ENCODE measurements at places on chromosomes 4 and X.

DNA sequence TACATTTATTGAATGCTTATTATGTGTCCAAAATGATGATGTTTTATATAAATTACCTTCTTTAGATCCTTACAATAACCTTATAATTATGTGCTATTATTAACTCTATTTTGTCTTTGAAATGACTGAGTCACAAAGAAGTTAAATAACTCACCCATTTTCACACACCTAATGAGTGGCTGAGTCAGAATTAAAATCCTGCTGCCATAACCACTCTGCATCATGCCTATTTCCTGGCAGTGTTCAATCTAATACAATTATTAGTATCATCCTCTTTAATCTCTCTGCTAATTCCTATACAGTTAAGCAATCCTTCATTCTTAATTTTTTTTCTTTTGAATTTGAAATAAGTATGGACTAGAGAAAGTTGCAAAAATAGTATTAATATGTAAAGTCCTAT, 342.9 kb downstream of the CFAP299 start:
- DNase-seq, result no peak

DNA sequence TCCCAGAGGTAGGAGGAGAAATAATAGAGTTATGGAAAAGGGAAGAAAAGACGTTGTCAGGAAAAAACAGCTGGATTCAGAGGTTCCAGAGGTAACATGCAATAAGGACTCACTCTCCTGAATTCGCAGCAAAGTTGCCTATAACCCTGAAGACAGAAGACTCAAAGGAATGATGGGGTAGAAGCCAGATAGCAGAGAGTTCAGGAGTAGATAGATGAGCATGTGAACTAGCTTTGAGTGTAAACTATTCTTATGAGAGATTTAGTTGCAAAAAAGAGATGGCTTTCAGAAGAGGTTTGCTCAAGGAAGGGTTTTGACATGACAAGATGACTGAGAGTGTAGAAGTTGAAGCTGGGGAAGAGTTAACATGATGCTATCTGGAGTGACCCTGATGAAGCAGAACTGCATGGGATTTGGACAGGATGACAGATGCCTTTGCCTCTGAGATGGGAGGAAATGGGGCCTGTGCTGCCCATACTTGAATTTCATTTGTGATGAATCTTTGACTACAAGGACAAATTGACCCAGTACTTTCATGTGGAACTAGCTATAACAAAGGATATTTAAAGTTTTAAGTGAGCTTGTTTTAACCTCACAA, 73.9 kb downstream of the AMELX start:
- DNase-seq, result no peak

DNA sequence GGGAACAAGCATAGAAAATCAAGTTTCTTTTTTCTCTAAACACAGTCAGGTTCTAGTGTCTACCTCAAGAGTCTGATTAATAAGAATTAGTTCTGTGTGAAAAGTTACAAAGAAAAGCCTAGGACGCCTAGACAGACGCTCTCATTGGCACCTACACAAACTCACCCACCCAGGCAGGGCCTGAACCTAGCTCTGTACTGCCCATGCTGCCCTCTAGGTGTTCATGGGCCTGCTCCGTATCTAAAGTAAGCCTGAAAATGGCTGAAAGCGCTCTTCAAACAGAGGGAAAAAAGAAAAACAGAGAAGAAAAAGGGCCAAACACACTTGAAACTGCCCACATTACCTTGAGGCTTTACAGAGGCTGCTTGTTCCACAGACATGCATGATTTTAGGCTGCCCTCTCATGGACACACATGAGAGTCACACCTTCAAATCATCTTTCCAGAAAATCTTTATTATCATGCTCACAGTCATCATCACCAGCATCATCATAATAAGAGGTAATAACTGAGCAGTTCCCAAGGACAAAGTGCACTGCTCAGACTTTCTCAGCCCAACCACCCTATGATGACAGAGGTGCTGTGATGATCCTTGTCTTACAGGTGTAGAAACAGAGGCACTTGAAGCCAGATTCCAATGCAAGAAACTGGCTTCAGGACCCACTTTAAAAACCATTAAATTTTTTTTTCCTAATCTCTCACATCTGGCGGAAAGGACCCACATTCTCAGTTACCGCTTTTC, 49.6 kb downstream of the MAP7D2 start:
- DNase-seq, result peak; percentile 48

GRCh38 chr4:122960611-122961000, 38.2 kb upstream of the NUDT6 start:
- no peak for DNase-seq

- DNase-seq, result no peak
Measured at GRCh38 chr4:167509551-167509950, 275.3 kb upstream of the SPOCK3 start.

GRCh38 chr4:64497491-64497890, 88.2 kb upstream of the TECRL start:
- DNase-seq, result no peak

DNA sequence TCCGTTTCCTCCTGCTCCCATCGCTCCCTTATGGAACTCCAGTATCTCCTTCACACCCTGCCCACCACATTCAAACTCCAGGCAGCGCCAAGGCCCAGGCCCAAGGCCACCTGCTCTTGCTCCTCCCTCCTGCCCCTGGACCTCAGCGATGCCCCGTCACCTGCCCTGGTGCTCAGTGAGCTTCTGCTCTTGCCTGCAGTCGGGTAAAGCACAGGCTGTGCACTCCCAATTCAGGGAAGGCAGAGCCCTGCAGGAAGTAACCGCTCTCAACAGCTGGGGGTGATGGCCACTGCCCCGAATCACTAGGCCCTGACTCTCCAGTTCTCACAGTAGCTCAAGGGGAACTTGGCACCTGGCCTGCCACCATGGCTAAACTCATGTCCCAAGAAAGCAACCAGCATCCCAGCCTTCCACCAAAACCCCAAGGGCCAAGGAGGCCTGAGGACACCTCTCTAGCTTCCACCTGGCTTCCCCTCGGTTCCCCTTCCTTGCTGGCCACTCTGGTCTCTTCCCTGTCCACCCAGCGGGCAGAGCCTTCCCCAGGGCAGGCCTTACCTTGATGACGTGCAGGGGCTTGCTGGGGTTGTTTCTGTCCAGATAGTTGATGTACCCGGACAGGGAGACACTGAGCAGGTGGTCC, 29.3 kb downstream of the WDR1 start:
- no peak for DNase-seq

GRCh38 chrX:50721764-50722521, 92.1 kb downstream of the SHROOM4 start:
- DNase-seq, result no peak

GRCh38 chr4:93187892-93188291, 640.7 kb upstream of the ATOH1 start:
- DNase-seq, result no peak

DNA sequence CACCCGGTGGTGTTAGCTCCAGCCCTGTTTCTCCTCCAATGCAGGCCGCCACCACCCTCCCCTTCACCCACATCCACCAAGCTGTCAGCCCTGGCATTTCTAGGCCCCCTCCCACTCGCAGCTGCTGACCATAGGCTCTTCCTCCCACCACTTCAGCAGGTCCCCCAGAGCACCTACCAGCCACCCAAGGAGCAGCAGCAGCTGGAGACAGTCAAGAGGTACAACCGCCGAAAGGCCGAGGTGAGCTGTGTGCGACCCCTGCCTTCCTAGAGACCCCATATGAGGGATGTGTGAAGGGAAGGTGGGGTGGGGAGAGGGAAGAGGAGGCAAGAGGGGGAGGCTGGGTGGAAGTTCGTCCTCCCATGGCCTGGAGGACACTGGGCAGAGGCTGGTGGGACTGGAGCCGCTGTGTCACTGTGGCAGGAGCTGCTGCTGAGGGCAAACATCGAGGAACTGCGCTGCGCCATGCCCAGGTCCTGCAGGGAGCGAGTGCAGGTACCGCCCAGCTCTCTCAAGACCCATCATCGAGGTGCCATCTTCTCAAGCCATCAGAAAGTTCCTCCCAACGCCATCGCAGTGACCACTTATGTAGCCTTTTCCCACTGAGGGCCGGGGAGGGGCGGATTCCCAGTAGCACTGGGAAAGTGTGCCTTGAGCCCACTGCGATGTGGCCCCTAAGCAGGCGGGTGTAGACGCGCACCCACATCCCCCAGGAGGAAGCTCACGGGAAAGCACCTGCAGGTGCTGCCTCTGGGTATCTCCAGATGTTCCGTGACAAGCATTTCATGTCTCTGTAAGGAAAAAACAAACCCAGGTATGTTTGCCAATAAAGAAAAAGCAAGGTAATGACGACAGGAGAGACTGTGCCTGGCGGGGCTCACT, 19.2 kb upstream of the RNF4 start:
- no peak for DNase-seq

DNA sequence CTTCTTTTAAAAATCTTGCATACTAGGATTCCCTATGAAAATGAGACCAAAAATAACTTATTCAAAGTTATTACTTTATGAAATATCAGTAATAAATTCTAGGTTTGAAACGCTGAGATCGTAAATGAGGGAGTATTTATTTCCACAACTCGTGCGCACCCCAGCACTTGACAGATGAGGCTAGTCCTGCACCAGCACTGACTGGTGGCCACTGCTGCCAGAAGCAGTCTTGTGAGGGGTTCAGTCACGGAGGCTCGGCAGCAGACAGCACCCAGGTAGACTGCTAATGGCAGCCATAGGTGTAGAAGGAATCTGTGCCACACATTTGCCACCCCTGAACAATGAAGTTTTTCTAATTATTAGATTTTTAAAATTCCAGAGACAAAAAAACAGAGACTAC, 248.7 kb downstream of the CAMK2D start:
- DNase-seq, result no peak

- DNase-seq, result no peak
Measured at GRCh38 chr4:66367043-66367660, 696.9 kb upstream of the EPHA5 start.

GRCh38 chrX:68868902-68869800, 40.3 kb downstream of the EFNB1 start:
- no peak for DNase-seq

DNA sequence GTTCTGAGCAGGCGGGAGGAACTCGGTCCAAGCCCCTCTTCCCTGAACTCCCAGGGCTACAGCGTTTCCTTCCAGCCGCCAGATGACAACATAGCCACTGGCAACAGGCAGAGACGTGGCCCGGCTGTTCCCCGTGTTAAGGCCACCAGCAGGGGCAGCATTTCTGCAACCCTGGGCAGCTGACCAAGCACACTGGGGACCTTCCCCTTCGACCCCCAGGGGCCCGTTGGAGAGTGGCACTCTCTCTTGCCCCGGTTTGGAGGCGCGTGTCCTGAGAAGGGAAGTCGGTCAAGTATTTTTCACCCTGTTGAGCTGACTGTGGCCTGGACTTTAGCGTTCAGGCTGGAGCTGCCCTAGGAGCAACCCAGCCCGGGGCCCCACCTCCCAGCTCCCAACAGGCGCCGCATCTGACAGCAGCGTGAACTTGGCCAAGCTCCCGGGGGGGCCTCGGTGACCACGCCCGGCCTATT, 37.6 kb downstream of the ZBTB49 start:
- no peak for DNase-seq

DNA sequence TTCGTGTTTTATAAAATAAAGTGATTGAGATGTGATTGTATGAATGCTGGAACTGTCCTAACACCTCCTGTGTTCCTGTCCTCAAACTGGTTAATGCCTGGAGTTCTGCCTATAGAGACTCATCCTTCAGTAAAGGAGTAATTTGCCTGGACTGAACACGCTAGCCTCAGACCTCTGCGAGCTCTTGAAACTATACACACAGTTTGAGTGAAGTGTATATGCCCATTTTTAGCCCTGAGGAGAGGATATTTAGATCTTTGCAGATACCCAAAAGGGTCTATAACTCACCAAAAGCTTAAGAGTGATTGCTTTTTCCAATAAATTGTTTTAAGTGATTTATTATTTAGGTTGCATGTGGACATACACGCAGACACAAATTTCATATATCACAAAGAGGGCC, 29.9 kb upstream of the STIM2 start:
- DNase-seq, result no peak

DNA sequence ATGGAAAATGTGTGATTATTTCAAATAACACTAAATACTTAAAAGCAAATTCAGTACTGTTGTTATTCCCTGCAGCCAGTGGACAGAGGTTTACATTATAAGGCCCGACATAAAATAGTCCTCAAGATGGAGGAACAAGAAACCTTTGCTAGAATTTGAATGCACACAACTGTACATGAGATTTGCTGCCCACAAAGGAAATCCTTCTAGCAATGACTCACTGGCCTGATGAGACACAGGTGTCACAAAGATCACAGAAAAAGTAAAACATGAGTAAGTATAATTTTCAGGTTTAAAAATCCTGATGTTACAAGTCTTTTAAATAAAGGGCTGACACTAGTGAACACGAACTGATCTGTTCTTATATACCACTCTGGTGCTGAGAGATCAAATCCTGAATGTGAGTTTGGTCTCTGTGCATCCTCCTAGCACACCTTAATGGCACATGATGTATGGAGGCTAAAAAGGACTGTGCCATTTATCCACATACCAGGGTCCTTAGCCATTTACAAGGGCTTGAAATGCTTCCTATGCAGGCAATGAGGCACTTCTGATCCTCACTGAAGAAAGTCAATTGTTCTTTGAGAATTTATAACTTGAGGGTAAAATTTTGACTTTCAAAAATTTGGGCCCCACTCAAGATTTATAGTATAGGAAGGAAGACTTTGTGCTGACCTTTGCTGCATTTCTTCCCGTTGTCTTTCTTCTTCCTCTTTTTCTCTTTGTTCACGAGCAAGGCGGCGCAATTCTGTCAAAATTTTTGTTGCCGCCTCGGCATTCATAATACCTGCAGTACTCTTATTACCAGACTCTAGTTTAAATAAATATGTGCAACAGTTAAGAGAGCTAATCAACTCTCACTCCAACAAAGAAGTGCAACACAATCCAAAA, 23.0 kb downstream of the MAP7D3 start:
- DNase-seq, result no peak

DNA sequence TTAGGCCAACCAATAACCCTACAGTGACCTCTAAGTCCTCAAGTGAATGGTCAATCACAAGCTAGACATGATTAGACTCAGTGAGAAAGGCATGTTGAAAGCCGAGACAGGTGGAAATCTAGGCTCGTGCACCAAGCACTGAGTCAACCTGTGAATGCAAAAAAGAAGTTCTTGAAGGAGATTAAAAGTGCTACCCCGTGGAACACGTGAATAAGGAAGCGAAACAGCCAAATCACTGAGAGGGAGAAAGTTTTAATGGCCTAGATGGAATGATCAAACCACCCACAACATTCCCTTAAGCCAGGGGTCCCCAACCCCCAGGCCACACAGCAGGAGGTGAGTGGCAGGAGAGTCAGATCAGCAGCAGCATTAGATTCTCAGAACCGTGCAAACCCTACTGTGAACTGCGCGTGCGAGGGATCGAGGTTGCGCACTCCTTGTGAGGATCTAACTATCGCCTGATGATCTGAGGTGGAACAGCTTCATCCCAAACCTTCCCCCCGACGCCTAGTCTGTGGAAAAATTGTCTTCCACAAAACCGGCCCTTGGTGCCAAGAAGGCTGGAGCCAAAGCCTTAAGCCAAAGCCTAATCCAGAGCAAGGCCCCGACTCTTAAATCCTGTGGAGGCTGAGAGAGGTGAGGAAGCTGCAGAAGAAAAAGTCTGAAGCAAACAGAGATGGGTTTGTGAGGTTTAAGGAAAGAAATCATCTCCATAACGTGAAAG, 19.5 kb upstream of the PDE6B start:
- no peak for DNase-seq

- DNase-seq, result no peak
Measured at GRCh38 chr4:147747787-147748454, 16.0 kb downstream of the ARHGAP10 start.

- peak; percentile 61 for DNase-seq
Measured at GRCh38 chrX:66030505-66031317, 9.2 kb downstream of the VSIG4 start.
